Glomerular endothelial cell (primary cell): ENCODE measurements at places on chromosomes 5 and 9.

- no peak for DNase-seq
Measured at GRCh38 chr5:115686738-115687074, 60.9 kb upstream of the TMED7 start.

GRCh38 chr9:91163444-91163772 lies 198.3 kb downstream of the AUH start:
- no peak for DNase-seq

- no peak for DNase-seq
Measured at GRCh38 chr5:95072281-95072680, 212.6 kb downstream of the MCTP1 start.

DNA sequence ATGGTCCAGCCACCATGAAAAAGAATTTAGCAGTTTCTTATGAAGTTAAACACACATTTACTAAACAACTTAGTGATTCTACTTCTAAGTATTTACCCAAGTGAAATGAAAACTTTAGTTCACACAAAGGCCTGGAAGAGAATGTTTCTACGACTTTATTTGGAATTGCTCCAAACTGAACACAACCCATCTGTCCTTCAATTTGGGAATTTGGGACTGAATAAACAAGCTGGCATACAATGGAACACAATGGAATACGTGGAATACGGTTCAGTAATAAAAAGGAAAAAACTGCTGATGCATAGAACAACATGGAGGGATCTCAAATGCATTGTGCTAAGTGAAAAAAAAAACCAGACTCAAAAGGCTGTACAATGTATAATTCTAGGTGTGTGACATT lies 44.6 kb upstream of the BASP1 start:
- no peak for DNase-seq

- no peak for DNase-seq
Measured at GRCh38 chr9:111945216-111945615, 48.6 kb downstream of the UGCG start.

DNA sequence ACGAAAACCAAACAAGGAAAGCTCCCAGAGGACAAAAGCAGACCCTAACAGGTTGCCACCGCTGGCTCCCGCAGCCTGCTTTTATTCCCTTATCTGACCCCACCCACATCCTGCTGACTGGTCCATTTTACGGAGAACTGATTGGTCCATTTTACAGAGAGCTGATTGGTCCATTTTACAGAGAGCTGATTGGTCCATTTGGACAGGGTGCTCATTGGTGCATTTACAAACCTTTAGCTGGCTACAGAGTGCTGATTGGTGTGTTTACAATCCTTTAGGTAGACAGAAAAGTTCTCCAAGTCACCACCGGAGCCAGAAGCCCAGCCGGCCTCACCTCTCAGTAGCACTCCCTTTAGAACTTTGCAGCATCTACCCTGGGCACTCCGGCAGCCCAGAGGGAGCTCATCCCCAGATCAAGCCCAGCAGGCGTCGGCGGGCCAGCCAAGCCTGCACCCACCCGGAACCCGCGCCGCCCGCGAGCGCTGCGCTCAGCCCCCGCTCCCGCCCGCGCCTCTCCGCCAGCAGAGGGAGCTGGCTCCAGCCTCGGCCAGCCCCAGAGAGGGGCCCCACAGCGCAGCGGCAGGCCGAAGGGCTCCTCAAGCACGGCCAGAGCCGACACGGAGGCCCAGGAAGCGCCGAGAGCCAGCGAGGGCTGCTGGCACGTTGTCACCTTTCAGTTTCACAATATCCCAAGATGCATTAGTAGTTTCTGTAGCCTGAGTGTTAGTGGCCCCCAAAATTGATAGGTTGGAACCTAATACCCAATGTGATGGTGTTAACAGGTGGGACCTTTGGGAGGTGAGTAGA lies 35.3 kb upstream of the CLPTM1L start:
- DNase-seq: no peak

GRCh38 chr5:169521366-169521983 lies 62.1 kb upstream of the SPDL1 start:
- DNase-seq: no peak

DNA sequence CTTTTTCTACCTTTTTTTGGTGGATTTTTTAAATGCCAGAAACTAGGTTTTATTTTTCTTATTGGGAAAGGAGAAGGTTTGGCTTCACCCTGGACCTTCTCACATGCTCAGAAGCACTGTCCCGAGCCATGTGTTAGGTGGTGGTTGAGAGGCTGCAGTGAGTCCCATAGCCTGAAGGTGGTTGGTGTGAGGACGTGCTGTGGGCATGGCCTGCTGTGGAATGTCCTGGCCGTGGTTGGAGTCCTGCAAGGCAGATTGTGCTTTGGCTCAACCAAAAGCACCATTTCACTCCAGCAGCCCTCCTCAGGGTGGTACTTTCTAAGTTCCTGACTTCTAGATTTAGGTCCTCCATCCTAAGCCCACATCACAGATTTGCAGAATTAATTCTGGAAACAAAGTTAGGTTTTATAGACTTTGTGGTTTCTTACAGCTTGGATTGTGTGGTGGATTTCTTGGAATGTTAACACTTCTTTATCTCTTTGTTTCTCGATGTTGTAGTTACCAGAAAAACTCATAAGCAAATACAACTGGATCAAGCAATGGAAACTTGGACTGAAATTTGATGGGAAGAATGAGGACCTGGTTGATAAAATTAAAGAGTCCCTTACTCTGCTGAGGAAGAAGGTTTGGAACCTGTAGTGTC lies 22.6 kb downstream of the OTULIN start:
- DNase-seq: no peak

GRCh38 chr9:33661176-33661575 lies 134.2 kb upstream of the PRSS3 start:
- no peak for DNase-seq

GRCh38 chr5:135890296-135890695 lies 5.3 kb downstream of the IL9 start:
- no peak for DNase-seq

- no peak for DNase-seq
Measured at GRCh38 chr5:6396043-6396442, 17.7 kb upstream of the MED10 start.

DNA sequence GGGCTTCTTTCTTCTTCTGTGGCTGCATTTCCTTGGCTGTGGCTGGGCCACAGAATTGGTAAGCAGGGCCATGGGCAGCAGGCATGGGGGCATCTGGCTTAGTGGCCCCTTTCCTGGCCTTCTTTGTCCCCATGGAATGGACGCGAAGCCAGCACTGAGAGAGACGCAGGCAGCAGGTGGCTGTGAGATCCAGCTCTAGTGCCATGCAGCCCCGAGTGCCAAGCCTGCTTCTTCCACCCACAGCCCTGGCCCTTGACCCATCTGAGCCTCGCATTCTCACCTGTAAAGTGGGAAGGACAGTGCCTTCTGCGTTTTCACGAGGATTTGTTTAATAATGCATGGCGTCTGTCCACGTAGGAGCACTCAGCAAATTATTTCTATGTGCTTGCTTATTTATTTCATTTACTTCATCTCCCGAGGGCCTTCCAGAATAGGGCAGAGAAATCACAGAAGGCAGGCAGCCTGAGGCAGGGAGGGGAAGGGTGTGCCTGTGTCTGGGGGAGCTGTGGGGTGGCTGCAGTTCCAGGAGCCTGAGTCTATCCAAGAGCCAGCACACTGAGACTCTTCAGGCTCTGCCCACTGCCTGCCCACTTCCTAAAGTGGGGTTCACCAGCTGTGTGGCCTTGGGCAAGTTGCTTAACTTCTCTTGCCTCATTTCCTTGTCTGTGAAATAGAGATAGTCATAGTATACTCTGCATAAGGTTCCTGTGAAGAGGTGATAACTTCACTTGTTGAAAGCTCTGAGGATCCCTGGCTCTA lies 55.2 kb downstream of the NTNG2 start:
- DNase-seq: no peak

DNA sequence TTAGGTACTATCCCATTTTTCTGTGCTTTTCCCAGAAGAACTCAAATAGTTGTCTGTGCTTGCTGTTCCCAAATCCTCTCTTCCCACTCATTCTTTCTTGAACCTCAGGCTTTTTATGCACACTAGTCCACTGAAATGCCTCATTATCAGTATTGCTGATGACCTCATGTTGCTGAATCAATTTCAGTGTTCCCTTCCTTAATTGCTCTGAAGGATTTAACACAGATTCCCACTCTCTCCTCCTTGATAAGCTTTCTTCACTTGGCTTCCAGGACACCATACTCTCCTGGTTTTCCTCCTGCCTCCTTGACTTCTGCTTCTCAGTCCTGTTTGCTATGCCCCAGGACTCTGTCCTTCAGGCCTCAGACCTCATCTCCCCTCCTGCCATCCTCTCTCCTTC lies 298.5 kb downstream of the ARHGAP26 start:
- no peak for DNase-seq

GRCh38 chr5:168683247-168683926 lies 104.2 kb upstream of the PANK3 start:
- no peak for DNase-seq

DNA sequence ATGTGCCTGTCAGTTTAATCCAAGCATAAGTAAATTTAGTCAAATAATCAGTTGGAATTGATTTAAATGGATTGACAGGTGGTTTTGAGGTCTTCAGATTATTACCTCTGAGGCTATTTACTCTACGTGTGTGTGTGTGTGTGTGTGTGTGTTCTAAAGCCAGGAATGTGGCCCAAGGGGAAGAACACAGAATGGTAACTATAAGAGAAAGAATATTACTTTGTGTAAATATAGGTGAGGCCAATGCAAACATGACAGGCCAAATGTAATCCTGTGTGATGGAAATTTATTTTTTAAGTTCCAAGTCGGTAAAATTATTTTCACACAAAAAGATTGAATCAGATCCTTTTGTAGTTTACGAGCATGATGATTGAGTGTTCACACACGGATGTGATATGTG lies 390.0 kb downstream of the PLK2 start:
- DNase-seq: no peak

DNA sequence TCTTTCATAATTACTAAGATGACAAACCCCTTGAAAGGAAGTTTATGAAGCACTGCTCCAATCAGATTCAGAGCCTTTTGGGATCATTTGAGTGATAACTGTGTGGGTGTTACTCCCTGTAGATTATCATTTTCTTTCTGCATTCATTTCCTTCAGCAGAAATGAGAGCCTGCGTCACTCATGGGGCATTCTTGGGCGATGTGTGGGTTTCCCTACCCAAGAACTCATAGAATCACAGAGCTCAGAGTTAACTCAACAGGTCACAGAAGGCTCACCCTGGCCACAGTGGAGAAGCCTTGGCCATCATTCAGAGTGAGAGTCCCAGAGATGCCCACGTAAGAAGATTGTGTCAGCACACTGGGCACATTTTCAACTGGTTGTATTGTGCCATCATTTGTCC lies 401.9 kb downstream of the TLE4 start:
- no peak for DNase-seq

- no peak for DNase-seq
Measured at GRCh38 chr9:95130484-95130883, 187.0 kb downstream of the FANCC start.

DNA sequence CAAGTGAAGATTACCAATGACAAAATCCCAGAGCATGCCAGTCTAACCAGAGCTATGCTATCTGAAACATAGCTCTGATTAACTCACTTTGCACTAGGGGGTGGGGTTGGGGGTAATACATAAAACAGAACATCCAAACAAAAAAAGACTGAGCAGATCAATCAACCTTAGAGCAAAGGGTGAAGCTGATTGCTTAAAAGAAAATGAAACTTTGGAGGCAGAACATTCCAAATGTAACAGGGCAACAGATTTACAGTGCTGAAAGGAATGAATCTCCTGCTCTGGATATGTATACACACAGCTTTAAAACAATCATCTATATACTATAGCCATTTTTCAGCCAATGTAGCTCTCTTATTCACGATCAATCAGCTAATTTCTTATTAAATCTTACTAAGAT lies 4.9 kb downstream of the IL6ST start:
- no peak for DNase-seq

DNA sequence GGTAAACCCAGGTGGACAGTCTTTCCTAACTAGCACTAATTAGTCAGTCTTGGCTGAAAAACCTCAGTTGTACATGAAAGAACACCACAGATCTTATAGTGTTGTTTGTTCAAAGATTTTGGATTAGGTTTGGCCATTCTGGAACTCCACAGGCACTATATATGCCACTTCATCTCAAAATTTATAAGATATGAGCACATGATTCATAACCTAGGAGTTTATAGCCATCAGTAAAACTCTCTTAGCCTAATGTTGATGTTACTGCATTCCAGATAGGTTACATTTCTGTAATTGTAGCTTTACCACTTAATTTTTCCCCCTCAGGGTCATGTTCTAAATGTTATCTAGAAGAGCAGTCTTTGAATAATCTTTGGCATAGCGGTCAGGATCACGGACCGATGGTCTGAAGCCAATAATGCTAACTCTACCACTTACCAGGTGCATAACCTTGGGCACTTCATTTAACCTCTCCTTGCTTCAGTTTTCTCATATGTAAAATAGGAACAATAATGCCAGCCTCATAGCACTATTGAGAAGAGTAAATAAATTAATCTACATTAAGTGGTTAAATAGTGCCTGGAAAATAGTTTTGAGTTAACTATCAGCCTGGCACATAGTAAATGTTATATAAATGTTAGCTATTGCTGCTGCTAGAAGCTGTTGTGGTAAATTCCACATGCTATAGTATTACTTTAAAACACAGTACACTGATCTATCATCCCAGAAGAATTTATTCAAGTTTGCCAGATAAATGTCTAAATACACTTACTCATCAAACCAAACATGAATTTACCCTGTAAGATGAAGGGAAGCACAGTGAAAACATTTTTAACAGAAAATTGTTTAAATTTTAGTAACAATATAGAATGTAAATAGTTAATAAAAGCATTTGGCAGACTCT lies 743.9 kb downstream of the NR2F1-AS1 start:
- DNase-seq: no peak

DNA sequence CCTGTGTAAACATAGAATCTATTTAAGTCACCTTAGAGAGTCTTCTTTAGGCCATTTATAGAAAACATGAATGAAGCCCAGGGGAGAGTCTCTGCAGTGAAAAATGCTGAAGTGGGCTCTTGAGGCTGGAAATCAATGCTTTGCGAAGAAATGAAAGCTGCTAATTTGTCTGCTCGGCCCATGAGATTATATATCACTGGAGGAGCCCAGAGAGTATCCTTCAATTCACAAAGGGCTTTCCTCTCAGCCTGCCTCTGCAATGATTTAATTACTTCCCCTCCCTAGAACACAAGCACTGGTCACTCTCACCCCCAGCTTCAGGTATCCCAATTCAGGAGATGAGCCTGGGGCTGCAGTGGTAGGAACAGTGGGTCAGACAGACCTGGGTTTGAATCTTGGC lies 8.2 kb upstream of the DRD1 start:
- no peak for DNase-seq

DNA sequence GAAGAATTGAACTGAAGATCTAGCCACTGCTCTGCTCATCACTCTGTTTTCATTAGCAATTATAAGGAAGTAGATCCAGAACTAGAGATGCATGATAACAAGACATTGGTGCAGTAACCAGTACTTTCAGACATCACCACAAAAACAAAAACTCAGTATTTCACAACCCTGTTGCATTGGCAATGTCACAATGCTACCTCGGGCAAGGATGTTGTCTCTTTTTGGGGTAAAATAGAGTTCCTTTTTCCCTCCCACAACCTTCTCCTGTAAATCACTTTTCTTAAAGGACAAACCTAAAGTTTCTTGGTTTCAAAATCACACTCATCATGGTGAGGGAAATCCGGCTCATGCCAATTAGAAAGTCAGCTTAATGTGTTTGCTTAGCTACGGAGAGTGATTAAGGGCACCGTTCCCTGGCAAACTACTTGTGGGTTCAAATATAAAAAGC lies 420.1 kb upstream of the MEF2C start:
- DNase-seq: no peak

- no peak for DNase-seq
Measured at GRCh38 chr5:20367178-20367577, 379.2 kb upstream of the CDH18 start.

- DNase-seq: no peak
Measured at GRCh38 chr5:116536316-116537083, 38.1 kb downstream of the SEMA6A start.
